ENCODE measurements at places on chromosomes 13 and 19.

GRCh38 chr19:46232029-46232428 is 2.5 kb downstream of the IGFL1 start:
- no peak for DNase-seq

GRCh38 chr19:19204181-19204580 is 967 bp upstream of the NR2C2AP start:
- no peak for DNase-seq

DNA sequence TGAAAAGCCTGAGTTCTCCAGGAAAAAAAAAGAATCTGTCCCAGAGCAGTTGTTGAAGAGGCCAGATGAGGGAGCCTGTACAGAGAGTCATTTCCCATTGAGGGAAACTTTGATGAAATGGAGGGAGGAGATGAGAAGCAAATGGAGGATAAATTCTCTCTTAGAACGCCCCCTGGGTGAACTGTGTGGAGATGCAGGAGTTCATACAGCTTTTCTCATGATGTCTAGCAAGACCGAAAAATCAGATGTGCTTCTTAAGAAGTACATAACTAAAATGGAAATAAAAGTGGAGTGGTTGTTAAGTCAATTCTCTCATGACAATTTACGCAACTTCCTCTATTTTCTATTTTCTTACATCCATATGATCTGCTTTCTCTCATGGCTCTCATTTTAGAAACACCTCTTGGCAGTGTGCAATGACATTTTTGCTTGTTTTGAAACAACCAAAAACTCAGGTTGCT is 1263.1 kb downstream of the PCDH9 start:
- DNase-seq: no peak

GRCh38 chr13:75384879-75385707 is 96.9 kb downstream of the TBC1D4 start:
- DNase-seq: no peak

DNA sequence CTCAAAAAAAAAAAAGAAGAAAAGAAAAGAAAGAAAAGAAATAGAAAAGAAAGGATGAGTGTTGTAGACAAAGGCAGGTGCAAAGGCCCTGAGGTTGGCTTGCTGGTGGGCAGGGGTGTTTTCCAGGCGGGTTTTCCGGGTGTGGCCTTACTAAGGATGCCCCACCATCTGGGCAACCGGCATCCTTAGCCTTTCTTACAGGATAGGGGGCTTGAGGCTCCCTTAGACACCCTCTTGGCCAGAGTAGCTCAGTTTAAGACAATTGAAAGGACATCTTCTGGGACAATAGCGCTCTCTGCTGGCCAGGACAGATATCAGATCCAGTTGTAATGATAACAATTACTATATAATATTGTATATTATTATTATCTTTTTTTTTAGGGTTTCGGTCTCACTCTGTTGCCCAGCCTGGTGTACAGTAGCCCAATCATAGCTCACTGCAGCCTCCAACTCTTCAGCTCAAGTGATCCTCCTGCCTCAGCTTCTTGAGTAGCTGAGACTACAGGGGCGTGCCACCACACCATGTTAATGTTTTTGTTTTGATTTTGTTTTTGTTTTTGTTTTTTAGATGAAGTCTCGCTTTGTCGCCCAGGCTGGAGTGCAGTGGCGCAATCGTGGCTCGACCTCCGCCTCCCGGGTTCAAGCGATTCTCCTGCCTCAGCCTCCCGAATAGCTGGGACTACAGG is 1.4 kb upstream of the QTRT1 start:
- DNase-seq: peak; percentile 85

- DNase-seq: no peak
Observed at GRCh38 chr13:95456815-95457214, 95.7 kb upstream of the CLDN10 start.

DNA sequence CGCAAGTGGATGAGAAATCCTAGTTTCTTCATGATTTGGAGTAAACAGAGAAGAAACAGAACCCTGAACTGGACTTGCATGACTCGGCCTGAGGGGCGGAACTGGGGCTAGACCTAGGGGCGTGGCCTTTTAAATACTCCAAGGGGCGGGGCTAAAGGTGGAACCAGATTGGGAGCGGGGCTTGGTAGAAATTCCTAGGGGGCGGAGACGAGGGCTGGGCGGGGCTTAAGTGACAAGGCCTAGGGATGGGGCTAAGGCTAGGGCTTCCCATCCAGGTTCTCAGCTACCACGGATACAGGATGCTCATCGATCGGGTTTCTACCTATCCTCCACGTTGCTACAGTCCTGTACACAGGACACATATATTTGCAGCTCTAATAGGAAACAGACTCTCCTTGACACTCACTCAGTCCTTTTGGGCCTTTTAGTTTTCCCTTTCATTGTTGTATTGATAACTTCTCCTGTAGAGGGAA is 372 bp upstream of the ZNF699 start:
- no peak for DNase-seq

GRCh38 chr13:113629866-113630265 is 28.1 kb downstream of the ATP4B start:
- no peak for DNase-seq

DNA sequence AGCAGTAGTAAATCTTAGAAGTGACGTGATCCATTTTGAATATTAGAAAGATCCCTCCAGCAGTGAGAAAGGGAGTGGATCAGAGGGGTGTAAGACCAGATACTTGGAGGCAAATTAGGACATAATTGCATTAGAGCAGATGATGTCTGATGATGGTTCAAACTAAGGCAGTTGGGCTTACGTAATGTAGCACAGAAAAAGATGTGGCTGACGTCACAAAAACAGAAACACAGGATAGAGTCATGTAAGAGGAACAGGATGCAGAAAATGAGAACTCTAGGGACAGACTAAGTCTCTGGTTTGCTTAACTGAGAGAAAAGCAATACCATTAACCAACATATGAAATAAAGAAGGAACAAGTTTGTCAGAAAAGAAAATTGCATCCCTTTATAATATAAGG is 392.5 kb upstream of the DACH1 start:
- no peak for DNase-seq

GRCh38 chr13:96025283-96025682 is 27.9 kb downstream of the UGGT2 start:
- no peak for DNase-seq

DNA sequence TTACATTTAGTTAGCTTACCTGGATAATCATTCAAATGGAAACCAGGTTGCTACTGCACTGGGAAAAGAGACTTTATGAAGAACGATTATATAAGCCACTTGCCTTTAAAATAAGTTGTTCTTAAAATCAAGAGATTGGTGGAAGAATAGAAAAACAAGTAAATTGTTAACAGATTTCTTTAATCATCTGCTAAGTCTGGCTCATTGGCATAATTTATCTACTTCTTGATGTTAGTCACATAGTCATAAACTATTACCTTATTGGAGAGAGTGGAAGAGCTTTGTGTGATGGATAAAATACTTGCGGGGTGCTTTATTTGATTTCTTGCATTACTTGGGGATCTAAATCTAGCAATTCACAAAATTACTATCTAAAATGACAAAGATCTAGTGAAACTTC is 6.8 kb downstream of the LSM14A start:
- DNase-seq: no peak

GRCh38 chr19:15636026-15636425 is 4.7 kb upstream of the CYP4F3 start:
- no peak for DNase-seq

DNA sequence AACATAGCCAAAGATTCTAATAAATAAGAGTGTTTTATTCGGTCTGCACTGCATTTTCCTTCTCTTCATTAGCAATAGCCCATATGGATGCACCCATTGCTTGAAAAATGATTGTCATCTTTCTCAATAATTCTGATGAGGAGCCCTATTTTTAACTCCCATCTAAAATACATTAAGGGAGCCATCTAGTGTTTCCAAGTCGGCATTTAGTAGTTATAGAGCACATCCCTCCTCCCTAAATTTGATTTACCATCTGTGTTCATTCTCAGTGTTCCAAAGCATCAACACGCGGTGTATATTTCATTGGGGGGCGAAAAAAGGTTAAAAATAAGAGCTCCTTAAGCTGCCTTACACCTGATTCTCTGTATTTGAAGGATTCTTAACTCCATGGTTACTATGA is 119.2 kb upstream of the IPO5 start:
- DNase-seq: no peak

- DNase-seq: no peak
Observed at GRCh38 chr13:79457948-79458347, 23.0 kb upstream of the NDFIP2 start.

- no peak for DNase-seq
Observed at GRCh38 chr19:2062389-2062729, 11.3 kb upstream of the MKNK2 start.

DNA sequence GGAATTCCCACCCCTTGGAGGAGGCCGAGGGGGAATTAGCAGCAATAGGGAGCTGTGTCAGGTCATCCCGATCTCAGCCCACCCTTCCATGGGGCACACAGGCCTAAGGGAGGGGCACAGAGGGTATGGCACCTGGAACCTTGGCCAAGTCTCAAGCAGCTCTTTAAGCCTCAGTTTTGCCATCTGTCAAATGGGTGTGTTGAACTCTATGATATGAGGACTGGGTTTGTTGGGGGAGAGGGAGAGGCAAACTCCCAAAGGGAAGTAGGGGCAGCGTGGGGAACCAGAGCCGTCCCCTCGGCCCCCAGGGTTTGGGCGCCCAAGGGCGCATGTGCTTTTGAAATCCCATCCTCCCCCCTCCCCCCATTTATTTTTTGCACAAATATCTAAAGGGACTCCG is 49.7 kb downstream of the COLGALT1 start:
- no peak for DNase-seq

- no peak for DNase-seq
Observed at GRCh38 chr19:41319500-41320184, 9.7 kb downstream of the CCDC97 start.

- DNase-seq: no peak
Observed at GRCh38 chr13:90533866-90534265, 813.6 kb upstream of the MIR17HG start.

GRCh38 chr19:11265785-11266236 is 3.5 kb upstream of the DOCK6 start:
- no peak for DNase-seq

- no peak for DNase-seq
Observed at GRCh38 chr13:80496721-80497397, 155.9 kb upstream of the SPRY2 start.

GRCh38 chr13:23592596-23592995 is 22.4 kb downstream of the TNFRSF19 start:
- no peak for DNase-seq

DNA sequence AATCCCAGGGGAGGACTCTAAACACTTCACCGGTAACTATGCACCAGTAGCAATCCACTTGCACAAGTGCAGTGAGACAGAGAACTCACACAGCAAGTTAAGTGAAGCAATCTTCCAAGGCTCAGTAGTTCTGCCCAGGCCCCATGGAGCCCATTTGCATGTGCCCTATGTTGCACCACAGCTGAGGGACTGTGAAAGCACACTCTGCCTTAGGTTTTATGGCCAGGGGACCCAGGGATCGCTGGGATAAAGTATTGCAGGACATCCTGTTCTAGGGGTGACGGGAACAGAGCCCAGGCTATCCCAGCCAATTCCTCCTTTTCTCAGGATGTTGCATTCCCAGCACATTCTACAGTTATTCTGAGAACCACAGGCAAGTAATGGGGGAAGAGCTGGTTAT is 6.0 kb upstream of the AMER2 start:
- no peak for DNase-seq

GRCh38 chr13:110305949-110306339 is 1.0 kb downstream of the COL4A1 start:
- DNase-seq: no peak

DNA sequence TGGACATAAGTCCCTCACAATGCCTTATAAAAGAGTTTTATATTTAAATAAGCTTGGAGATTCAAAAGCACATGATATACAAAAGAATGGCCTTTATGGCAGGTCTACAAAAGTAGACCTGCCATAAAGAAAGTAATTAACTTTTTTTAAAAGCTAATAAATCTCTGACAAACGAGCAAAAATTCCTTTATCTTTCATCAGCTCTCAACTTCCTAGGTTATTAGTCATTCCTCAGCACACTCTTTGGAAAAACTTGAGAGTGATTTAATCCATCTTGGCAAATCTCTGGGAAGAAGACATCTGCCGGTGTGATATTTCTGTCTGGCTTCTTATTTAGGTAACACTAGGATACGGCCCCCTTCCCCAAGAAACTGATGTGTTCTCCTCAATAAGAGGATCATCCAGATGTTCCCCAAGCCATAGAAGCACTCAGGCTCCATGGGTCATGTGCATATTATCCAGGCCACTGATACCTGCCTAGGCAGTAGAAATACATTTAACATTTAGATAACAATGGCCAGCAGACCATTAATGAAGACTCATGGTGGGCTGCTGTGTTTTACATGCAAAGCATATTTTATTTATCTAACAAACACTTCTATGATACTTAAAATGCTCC is 372.7 kb downstream of the LIG4 start:
- no peak for DNase-seq

DNA sequence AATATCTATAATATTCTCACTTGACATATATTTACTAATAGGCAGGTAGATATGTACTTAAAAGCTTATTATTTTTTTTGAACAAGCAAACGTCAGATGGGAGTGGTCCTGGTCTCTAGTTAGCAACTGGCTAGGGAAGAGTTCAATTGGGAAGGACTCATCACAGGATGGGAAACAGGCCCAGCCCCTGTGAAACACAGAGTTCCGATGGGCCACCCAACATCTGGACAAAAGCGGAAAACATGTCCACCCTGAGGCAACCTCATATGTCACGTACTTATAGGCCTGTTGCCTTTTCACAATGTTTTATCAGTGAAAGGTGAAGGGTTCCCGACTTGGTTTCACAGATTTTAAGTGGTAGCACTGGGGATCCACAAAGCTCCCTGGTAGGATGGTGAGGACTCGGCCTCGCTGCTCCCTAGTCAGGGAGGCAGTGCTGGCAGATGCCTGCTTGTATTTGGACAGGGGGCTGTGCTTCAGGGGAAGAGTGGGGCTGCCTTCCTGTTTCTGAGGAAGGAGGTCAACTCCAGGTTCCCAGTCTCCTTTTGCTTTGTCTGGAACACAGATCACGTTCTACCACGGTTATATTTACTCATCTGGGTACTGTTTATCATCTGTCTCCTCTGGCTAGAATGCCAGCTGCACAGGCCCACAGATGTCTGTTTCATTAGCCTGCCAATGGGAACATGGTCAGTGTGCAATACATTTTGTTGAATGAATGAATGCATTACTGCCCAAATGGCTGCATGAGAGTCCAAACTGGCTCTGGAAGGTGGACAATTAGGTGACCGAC is 49.4 kb upstream of the SLC15A1 start:
- DNase-seq: no peak

- DNase-seq: no peak
Observed at GRCh38 chr13:84607261-84608013, 725.2 kb upstream of the SLITRK1 start.

- no peak for DNase-seq
Observed at GRCh38 chr13:50420718-50421472, 405.7 kb downstream of the KCNRG start.

DNA sequence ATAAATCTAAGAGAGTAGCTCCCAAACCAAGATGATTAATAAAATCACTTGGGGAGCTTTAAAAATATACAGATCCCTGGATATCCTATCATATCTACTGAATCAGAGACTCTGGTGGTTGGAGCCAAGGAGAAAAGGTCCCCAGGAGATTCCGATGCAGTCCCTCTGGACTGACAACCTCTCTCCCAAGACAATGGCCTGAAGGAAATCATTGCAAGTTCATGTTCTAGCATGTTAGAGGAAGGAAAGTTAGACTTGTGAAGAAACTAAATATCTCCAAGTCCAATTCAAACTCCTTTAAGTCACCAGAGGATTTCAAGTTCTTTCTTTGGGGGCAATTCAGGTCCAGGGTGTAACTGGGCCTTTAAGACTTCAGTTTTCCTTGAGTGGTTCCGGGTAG is 84.7 kb upstream of the MEDAG start:
- DNase-seq: no peak

- DNase-seq: no peak
Observed at GRCh38 chr19:8641221-8641907, 10.9 kb downstream of the NFILZ start.

GRCh38 chr13:85879014-85879413 is 79.8 kb upstream of the SLITRK6 start:
- DNase-seq: no peak
